RPMI7951 (cell line): ENCODE measurements at places on chromosomes 1 and 21. TPM values are rescaled to one million over a fixed set of nuclear protein-coding genes. Genes with fewer than 3 reads are reported as not detected.

DNA sequence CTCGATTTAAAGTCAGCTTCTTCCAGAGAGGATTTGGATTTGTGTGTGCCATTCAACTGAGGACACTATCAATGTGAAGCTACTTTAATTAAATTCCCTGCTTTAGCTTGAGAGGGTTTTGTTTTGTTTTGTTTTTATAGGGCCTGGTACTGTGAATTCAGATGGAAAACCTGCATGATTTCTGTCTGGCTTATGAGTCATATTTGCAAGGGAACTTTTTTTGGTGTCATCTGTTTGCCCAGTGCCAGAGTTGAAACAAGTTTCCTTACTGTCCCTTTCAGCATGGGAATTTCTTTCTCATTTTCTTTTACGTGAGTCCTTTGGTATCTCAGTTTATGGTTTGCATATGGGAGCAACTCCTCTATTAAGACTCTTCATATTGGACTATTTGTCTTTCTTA lies 194.6 kb downstream of the GREM2 start:
- DNase-seq = peak; percentile 64

DNA sequence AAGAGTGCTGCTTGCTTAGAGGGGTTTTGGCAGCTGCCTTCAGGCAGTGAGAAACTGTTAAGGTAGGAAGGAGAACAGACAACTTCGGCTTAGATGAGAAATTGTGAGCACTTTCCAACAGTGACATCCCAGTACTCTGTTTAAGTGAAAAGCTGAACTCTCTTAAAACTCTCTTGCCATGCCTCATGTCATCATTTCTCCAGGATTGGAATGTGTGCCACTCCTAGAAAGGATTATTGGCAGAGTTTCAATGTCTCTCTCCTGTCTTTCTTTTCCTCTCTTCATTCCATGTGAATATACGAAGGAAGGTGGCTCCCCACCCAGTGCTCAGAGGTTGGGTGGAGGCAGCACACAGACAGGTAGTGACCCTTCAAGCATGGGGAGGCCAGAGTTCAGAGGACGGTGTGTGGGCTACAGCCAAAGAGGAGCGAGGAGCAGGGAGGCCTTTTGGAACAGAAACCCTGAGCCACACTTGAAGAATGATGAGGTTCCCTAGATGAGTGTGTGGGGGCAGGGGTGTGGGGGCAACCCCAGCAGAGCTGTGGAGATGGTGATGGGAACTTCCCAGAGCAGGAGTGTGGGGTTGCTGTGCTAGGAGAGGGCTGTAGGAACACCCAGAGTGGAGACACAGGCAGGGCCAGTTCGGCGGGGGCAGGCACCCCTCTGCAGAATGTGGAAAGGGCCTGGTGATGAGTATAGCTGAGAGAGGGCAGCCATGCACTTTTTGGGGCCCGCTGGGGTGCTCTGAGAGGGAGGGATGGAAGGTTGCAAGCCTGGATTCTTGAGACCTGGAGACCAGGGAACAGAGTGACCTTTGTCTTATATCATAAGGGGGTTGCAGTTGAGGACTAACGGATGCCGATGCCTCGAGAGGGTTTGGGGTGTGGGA lies 58.8 kb downstream of the GALNT2 start:
- peak; percentile 19 for DNase-seq

DNA sequence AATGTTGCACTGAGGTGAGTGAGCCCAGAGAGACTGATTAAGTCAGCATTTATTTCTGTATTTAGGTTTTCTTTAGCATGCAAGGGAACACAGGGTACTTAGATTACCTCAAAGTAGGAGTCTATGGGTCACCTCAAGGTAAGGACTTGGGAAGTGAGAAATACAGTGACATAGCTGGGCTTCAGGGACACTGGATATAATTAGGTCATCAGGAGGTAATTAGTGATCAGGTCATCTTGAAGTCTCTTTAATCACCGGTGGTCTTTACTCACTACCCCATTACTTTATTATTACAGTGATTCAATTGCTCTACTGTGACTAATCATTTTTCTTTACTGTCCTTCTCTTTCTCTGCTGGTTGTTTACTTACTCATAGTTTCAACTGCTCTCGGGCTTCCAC lies 59.9 kb upstream of the KCNK1 start:
- DNase-seq = no peak

- no peak for DNase-seq
Measured at GRCh38 chr1:71224741-71225377, 144.0 kb upstream of the ZRANB2 start.

DNA sequence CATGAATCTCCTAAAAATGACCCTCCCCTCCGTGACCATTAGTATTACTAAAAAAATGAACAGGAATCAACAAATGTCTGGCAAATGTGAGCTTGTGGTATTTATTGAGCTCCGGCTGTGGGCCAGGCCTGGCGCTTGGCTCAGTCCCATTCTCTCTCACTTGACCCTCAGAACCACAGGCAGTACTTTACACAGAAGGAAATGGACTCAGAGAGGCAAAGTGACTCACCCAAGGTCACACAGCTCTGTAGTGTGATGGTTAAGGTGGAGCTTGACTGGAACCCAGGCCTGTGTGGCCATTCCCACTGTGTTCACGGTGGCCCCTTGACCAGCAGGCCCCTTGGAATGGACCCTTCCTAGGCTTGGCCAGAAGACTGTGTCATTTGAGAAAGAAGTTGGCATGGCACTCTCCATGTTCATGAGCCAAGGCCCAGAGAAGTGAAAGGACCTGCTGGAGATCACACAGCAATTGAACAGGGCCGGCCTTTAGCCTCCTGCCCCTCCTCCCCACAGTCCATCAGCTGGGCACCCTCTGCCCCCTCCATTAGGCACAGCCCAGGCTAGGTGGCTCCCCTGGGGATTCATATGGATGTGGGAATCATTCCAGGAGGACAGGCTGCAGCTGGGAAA lies 32.1 kb downstream of the FAM151A start:
- no peak for DNase-seq

DNA sequence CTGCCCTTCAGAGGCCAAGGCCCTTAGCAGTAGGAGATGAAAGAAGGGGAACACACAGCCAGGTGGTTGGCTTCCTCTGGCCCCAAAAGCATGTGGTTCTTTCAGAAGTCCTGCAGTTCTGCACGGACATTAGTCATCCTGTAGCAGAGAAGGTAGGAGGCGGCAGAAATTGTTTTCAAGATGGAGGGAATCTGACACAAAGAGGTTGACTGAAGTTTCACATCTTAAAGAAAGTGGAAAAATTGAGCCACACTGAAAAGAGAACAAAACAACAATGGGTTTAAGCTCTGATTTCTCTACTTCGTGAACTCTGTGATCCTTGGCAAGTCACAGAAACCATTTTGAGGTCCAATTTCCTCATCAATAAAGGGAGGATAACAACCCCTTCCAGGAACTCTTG lies 125.3 kb upstream of the DNAH14 start:
- no peak for DNase-seq

DNA sequence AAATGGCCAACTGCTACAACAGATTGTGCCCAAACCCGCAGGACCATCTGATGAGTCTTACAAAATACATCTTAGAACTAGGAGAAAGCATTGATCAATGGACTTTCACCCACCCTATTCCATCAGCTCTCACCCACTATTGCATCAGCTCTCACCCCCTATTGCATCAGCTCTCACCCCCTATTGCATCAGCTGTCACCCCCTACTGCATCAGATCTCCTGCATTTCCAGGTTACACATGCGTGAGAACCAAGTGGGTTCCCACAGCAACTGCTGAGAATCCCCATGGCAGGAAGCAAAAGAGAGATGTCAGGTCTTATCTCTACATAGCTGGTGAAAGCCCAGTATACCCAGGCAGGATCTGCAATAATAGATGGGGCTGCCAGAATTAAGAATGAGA lies 533.5 kb downstream of the LTN1 start:
- no peak for DNase-seq

DNA sequence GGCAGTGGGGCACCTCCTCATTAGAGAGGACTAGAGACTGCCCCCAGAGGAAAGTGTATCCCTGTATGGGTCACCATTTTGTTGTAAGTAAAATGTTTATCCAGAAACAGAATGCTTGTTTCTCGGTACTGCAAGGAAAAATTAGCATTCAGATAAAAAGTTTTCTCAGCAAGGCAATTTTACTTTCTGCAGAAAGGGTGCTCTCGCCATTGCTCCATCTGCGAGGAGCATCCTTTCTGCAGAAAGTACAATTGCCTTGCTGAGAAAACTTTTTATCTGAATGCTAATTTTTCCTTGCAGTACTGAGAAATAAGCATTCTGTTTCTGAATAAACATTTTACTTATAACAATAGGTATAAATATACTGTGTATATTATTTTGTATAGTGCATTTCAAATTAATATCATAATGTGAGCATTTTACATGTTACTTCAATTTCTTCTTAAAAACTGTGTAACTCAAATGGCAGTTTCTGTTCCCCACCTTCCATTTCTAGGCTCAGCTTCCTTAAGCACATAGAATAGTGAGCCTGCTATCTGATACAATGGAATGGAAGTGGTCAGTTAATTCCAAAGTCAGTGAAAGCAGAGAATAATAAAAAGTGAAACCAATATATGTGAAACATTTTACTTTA lies 76.5 kb upstream of the DESI2 start:
- DNase-seq = no peak

- no peak for DNase-seq
Measured at GRCh38 chr1:154784924-154785531, 85.1 kb downstream of the KCNN3 start.

Gene RXFP4
- total RNA-seq = not detected in 2 replicates

GRCh38 chr1:44695671-44696070 lies 21.2 kb downstream of the ARMH1 start:
- no peak for DNase-seq

Gene PAQR6
- total RNA-seq = 0.12 and 0.29 TPM in 2 replicates

DNA sequence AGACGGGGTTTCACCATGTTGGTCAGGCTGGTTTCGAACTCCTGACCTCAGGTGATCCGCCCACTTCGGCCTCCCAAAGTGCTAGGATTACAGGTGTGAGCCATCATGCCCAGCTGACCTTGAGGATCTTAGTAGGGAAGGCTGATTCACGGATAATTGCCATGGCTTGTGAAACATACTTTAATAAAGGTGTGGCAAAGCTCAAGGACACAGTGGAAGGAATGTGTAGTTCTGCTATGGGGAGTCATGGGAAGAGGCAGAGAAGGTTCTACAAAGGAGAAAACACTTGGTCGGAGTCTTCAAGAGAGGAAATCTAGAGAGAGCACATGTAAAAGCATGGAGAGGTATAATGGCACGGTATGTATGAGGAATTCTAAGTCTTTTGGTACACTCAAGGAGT lies 12.7 kb upstream of the PTCH2 start:
- DNase-seq = no peak

DNA sequence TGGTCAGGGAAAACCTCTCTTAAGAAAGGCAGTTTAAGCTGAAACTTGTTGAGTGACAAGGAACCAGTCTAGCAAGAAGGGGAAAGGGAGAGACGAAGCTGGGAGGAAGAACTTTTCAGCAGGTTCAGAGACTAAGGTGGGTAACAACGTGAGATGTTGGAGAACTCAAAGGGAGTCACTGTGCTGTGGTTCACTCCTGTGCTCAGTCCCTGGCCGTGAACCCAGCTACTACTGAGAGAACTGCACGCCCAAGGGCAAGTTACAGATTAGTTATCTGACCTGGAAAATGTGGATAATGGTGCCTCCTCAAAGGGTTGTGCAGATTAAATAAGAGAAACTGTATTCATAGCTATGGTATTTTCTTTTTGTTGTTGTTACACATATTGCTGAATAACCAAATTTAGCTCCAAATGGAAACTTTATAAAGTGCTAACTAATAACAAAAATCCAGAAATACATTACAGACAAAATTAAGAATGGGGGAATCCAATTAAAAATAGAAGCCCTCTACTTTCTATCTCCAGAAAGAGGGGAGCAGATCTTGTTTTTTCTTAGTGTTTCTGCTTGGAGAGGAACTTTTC lies 2.9 kb downstream of the ZBTB40 start:
- DNase-seq = no peak

DNA sequence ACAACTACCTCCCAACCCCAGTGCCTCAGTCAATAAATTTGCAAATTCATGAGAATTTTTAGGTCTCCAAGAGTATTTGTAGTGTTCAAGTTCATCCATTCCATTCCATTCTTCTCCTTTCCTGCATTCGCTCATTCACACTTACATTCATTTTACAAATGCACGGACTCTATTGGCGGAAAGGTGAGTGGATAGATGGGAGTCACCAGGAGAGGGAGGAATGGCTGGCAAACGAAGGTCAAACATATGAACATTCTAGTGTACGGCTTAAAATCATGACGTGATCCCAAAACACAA lies 2.5 kb downstream of the LORICRIN start:
- no peak for DNase-seq
